ENCODE measurements at places on chromosomes 1 and 21.
A peak's percentile ranks its signal among the peaks of the same experiment; 100 is the strongest.

- no peak for DNase-seq
Observed at GRCh38 chr1:244050014-244050834, 859 bp upstream of the ZBTB18 start.

GRCh38 chr1:226741009-226741408 is 1.9 kb upstream of the ITPKB start:
- no peak for DNase-seq

GRCh38 chr1:210291786-210292230 is 36.9 kb upstream of the HHAT start:
- no peak for DNase-seq

DNA sequence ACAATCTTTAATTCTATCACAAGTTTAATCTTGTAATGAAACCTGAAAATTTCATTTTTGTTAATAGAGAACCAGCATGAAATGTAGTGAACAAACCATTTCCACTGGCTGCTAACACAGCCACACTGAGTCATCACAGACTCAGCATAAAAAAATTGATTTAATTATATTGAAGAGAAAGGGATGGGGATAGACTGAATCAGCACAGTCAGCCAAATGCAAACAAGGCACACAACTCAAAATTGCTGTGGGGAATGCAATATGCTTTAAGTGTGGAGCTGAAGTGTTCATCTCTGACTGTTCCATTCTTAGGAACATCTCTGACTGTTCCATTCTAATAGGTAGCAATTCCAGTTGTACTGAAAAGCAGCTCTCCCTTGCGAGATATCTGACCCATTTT is 299.8 kb downstream of the MRPL39 start:
- DNase-seq: no peak

- no peak for DNase-seq
Observed at GRCh38 chr1:202067188-202067974, 55.3 kb upstream of the GPR37L1 start.

DNA sequence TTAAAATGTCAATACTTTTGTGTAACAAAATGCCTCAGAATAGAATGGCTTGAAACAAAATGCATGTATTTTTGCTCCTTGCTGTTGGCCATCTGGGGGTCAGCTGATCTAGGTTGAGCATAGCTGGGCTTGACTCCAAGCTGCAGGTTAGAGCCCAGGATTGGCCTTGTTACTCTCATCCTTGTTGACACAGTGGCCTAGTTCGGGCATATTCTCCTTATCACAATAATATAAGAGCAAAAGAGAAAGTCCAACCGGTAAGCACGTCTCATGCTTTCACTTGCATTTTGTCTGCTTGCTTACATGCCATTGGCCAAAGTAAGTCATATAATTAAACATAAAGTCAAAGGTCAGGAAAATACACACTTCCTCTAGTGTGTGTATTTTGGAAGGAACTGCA is 456.2 kb downstream of the KCNT2 start:
- no peak for DNase-seq

DNA sequence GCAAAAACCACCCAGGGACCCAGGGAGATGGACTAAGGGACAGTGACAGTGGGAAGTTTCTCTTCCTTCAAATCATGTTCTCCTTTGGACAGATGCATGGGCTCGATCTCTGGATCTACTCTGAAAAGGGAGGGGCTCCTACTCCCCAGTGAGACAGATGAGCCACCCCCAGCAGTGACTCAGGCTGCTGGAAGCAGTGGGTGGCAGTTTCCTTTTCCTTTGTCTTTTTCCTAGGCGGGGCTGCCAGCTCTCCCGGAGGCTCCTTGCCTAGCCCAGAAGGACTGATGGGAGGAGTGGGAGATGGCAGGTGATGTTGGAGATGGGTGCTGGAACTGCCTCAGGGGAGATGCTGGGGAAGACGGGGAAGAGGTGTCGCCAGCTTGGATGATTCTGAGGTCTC is 41.0 kb upstream of the IGSF21 start:
- no peak for DNase-seq

GRCh38 chr1:25554886-25555752 is 11.7 kb downstream of the LDLRAP1 start:
- no peak for DNase-seq

DNA sequence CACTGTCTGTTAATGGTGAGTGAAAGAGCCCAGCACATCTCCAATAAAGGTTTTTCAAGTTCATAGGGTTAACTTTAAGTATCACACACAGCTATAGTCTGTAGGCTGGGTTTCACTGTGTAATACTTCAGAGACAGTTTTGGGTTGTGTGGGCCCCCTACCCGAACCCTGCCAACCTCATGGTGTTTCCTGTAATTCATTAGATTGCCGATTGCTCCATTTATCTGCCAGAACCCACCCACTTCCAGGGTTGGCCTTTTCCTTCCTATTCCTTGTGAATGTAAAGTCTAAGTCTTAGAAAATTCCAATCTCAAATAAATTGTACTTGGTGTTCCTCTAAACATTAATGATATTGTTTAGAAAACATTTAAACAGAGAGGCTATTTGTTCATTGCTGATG is 43.6 kb downstream of the CTTNBP2NL start:
- no peak for DNase-seq

DNA sequence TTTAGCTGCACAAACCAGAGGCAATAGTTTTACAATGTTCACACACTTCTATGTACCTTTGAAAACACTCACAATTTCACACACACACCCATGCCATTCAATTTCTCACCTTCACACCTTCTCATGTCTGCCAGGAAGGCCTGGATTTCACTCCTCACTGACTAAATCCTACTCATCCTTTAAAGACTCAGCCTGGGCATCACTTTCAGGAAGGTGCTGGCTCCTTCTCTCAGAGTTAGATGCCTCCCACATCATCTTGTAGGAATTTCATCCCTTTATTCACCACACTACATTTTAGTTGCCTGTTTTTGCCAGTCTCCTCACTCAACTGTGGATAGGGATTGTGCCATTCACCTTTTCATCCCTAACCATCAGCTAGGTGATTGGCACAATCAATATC is 2.3 kb downstream of the IL20 start:
- no peak for DNase-seq

DNA sequence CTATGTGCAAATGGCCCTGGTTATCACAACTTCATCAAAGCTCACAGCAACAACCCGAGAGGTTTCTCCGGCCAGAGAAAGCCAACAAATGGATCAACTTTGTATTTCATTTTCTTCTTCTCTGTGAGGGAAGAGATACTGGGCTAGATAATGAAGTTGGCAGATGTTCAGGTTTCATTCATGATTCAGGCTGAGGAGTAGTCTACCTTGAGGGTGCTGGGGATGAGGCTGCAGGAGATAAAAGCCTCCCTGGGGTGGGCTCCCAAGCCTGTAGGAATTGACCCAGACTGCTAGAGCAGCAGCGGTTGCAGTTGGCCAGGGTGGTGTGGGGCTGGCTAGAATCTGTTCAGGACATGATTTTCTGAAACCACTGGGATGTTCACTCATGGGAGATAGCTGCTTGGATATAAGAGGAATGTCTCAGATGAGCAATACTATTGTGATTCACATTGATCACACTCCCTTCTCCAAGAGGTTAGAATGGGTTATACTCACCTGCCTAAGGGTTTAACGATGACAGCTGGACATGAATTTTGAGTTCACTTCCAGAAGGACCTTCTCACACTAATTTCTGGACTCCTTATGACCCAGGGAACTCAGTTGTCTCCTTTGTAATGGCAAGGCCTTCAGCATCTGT is 64.0 kb downstream of the SYT6 start:
- no peak for DNase-seq

GRCh38 chr1:6097824-6098223 is 52.1 kb downstream of the KCNAB2 start:
- no peak for DNase-seq

- DNase-seq: peak; percentile 19
Observed at GRCh38 chr1:117606649-117607430, 992 bp downstream of the TENT5C start.

GRCh38 chr1:161962091-161962887 is 61.4 kb downstream of the OLFML2B start:
- DNase-seq: peak; percentile 6

DNA sequence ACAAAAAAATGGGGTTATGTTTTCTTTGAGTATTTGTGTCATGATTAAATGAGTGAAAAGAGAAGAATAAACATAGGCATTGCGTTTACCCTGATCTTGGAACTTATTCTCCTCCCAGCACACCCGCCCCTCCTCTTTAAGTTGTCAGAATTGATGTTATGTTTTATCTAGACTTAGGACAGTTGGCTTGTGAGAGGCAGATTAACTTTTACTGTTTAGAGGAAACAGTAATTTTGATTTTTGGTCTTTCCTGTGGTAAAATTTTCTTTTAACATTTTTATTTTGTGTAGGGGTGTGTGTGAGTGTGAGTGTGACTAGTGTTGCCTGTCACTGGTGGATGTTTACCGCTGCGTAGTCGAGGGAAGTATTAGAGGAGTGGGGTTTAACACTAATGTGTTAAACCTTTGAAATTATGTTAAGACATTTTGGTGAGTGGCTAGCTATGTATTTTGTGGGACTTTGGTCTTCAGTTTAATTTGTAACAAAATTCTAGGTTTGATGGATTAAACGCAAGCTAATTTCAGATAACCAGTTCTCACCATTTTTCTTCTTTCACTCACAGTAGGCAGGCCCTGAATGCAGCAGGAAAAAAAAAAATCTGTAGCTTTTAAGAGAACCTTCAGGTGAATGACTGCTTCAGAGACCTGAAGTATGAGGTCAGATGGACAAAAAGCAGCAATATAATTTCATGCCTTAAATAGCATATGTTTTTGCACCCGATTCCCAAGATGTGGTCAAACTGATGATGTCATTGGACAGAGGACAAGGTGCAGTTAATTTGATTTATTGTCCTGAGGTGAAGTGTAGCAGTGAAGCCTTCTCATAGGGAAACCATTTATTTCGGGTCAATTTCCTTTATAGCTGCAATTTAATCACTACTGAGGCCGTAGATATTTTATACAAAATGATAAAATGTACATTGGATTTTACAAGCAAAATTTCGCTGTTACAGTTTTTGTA is 2.7 kb downstream of the POU2F1 start:
- DNase-seq: no peak

- DNase-seq: no peak
Observed at GRCh38 chr1:95339377-95339776, 105.4 kb downstream of the RWDD3 start.

- no peak for DNase-seq
Observed at GRCh38 chr1:59026472-59026948, 242.7 kb upstream of the JUN start.

- no peak for DNase-seq
Observed at GRCh38 chr1:3717041-3717714, 35.1 kb upstream of the CCDC27 start.

DNA sequence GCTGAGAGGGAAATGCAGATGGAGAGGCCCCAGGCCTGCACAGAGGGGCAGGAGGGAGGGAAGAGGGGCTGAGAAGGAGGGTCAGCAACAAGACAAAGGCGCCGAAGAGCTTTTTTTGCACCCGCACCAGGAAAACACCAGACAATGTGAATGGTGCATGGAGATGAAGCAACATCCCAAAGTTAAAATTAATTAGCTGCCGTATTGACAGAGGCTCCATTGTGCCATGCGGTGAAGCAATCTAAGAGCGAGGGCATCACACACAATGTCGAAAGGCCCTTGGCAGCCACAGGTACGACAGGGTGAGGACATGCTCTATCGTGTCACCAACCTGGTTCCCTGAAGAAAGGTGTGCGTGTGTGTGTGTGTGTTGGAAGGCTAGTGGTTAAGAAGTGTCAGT is 41.2 kb downstream of the SSBP3 start:
- DNase-seq: no peak

DNA sequence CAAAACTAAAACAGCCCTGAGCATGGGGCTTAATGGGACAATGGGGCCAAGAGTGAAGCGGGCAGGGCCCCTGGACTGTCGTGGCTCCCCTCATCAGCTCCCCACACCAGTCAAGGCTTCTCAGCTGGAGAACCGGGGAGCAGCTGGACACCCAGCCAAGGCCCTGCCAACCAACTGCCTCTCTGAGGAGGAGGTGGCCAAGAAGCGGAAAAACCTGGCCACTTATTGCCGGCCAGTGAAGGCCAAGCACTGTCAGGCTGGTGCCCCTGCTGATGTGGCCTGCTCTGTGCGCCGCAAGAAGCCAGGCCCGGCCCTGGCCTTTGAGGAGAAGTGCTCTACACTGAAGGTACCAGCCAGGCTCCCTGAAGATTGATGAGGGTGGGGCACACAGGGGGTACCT is 2.5 kb upstream of the CYB561D1 start:
- no peak for DNase-seq

DNA sequence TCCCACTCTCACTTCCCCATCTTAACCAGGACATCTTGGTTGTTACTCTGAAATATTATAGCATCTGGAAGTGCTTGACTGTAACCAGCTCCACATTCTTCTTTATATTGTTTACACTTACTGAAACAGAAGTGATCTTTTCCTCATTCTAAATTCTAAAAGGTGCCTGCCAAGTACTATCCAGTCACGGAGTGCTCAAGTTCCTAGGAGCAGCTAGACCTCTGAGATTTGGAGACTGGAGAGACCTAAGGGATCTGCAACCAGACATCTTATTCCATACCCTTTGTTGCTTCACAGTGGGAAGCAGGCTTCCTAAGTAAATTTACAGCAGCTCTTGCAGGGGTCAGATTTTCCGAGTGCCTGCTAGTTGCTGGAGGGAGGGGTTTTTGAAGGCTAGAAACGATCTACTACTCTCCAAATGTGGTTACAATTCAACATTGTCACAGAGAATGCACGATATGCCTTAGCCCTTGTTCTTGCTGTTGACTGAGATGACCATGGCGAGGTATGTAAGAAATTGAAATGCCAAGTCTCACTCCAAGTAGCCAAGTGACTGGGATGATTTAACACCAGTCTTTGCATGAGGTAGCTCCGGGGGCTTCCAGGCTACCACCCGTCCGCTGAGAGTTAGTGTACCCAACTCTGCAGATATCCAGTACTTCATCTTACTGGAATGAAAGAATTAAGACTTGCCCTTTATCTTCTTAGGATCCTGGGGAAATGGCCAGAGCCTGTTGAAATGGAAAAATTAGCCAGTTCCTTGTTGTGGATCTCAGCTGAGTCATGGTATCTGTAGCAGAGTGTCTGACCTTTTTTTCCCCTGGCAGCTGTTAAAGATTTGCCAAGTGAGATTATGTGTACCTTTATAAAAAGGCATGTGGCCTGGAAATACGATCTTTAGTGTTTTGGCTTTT is 150.8 kb downstream of the MAST2 start:
- no peak for DNase-seq

- DNase-seq: no peak
Observed at GRCh38 chr21:15141261-15141970, 76.6 kb upstream of the NRIP1 start.

- DNase-seq: no peak
Observed at GRCh38 chr1:228238461-228238860, 30.6 kb downstream of the OBSCN start.

- no peak for DNase-seq
Observed at GRCh38 chr1:40606978-40607377, 58.5 kb downstream of the RIMS3 start.

- DNase-seq: no peak
Observed at GRCh38 chr1:204338360-204338759, 21.4 kb downstream of the PLEKHA6 start.

Data from stimulated activated CD4-positive, alpha-beta T cell treated with anti-CD3 and anti-CD28 coated beads, Interleukin-4, amount 100 ng/mL, for 48 hours (primary cell).